Large intestine (tissue), 12 donors: ENCODE measurements at places on chromosomes 6 and 20.

GRCh38 chr6:143902827-143903226 lies 38.6 kb downstream of the ZC2HC1B start:
- H3K27ac ChIP-seq, result no peak overlapping the region
- H3K27me3 ChIP-seq, result no peaks in the 10 kb centered on the region
- H3K4me1 ChIP-seq, result no peaks in the 10 kb centered on the region
- DNase-seq, result no peak
- no peaks in the 10 kb centered on the region for H3K36me3 ChIP-seq

DNA sequence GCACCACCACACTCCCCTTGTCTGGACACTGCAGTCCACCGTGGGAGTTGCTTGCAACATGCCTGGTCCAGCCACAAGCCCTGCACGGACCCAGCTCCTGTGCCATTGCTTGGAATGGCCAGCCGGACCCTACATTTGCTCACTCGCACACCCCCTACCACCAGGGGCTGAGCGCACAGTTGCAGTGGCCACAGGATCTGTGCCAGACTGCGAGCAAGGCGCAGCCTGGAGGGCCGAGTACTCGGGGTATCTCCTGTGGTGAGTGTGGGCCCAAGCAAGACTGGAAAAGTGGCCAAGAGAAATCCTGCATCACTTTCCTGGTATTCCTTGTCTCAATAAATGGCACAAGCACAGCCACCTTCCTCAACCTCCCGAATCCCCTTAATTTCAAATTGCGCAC lies 85.4 kb upstream of the SAMD5 start:
- H3K27ac ChIP-seq, result no peak overlapping the region
- no peak overlapping the region for H3K4me3 ChIP-seq
- no peaks in the 10 kb centered on the region for H3K4me1 ChIP-seq

DNA sequence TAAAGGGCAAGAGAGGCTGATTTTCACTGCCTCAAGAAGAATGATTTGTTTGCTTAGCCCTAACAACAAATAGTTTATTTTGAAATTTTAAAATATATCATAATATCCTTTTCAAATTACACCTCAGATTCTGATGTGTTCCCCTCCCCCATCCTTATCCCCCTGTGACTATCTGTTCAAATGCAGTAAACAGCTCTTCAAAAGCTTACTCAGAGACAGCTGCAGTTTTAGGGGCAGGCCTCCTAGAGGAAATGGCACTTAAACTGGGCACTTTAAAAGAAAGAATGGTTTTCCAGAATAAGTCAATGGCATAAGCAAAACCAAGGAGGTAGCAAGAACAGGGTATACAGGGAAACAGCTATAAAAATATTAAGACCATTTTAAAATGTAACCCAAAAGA lies 118.6 kb upstream of the UST start:
- no peaks in the 10 kb centered on the region for H3K36me3 ChIP-seq
- no peak overlapping the region for H3K27ac ChIP-seq

DNA sequence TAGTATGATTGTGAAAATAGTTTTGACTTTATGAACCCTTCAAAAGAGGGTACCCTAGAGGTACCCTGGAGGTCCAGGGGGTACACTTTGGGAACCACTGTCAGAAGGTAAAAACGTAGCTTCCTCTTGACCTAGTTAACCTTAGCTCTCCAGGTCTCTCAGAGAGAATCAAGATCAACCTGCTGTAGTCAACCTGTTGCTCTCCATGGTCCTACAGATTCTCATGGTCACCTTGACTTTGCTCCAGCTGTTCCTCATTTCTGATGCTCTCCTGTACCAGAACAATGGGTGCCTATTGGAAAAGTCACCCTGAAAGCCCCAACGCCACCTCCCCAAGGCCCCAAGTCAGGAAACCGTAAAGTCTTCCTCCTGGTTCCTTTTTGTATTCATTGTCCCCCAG lies 294.4 kb upstream of the CDH4 start:
- H3K27ac ChIP-seq, result no peak overlapping the region
- DNase-seq, result no peak

DNA sequence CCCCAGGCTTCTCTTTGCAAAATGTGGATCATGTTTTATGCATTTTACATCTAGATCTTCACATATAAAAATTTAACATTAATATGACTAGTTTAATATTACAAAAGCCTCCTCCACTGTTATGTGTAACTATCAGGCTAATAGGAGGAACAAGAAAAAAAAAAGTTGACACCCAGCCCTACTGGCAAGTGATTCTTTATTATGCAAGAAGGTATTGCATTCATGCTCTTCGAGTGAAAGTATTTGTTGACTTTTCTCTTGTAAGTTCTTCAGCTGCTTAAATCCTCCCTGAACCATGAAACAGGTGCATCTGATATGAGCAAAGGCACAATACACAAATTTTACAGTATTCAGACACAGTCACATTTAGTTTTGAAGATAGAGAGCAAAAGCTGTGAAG lies 716 bp upstream of the HLA-DQB2 start:
- no peaks in the 10 kb centered on the region for H3K4me1 ChIP-seq
- no peak for DNase-seq
- no peak overlapping the region for H3K27ac ChIP-seq
- H3K27me3 ChIP-seq, result peaks cover 44% of the 10 kb centered on the region

DNA sequence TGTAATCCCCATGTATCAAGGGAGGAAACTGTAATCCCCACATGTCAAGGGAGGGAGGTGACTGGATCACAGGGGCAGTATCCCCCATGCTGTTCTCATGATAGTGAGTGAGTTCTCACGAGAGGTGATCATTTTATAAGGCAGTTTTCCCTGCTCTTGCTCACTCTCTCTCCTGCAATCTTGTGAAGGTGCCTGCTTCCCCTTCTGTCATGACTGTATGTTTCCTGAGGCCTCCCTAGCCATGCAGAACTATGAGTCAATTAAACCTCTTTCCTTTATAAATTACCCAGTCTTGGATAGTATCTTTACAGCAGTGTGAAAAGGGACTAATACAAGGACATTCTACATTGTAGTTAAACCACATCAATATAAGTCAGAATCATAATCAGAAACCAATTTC lies 112.4 kb downstream of the BTBD9 start:
- H3K4me1 ChIP-seq, result no peaks in the 10 kb centered on the region
- no peaks in the 10 kb centered on the region for H3K27me3 ChIP-seq
- no peak overlapping the region for H3K4me3 ChIP-seq
- H3K27ac ChIP-seq, result no peak overlapping the region
- DNase-seq, result no peak
